ENCODE measurements at places on chromosomes 12 and 14. TPM values are rescaled to one million over a fixed set of nuclear protein-coding genes. Genes with fewer than 3 reads are reported as not detected.

DNA sequence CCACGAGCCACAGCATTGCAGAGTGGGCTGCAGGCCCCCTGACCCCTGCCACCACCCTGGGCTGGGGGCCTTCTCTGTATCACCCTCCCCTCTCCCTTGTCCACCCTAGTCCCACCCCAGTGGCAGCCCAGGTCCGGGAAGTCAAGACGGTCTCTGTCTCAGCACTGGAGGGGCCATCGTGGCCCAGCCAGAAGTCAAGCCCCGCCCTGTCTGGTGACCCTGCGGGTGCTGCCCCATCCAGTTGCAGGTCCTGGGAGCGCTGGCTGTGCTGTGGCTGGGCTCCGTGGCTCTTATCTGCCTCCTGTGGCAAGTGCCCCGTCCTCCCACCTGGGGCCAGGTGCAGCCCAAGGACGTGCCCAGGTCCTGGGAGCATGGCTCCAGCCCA lies 2.7 kb downstream of the PLD4 start:
- no peak for DNase-seq

- no peak for DNase-seq
These were observed 9.2 kb downstream of the TUNAR start for GRCh38 chr14:95885866-95886265.

DNA sequence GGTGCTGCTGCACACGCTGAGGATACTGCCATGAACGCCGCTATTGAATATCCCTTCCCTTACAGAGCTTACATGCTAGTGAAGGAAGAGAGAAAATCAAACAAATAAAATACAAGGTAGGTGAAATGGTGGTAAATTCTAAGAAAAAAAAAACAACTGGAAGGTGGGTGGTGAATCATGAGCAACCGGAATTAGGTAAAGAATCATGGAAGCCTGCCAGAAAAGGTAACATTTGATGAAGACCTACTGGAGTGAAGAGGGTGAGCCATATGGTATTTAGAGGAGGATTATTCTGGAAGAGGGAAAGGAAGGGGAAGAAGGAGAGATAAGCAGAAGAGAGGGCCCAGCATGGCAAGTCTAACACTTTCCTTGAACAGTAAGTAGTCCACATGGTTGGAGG lies 76.1 kb downstream of the LRIG3 start:
- DNase-seq: no peak

DNA sequence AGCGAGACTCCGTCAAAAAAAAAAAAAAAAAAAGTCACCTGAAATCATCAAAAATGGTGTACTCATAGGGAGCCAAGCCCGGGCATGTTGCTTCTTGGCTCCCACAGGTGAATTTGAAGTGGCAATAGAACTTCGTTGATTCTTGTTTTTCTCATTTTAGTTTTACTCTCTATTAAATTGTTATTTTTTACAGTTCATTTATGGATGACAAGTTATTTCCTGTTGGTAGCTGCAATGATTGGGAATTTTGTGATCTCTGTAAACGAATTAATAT lies 1.3 kb downstream of the TM7SF3 start:
- DNase-seq: no peak

DNA sequence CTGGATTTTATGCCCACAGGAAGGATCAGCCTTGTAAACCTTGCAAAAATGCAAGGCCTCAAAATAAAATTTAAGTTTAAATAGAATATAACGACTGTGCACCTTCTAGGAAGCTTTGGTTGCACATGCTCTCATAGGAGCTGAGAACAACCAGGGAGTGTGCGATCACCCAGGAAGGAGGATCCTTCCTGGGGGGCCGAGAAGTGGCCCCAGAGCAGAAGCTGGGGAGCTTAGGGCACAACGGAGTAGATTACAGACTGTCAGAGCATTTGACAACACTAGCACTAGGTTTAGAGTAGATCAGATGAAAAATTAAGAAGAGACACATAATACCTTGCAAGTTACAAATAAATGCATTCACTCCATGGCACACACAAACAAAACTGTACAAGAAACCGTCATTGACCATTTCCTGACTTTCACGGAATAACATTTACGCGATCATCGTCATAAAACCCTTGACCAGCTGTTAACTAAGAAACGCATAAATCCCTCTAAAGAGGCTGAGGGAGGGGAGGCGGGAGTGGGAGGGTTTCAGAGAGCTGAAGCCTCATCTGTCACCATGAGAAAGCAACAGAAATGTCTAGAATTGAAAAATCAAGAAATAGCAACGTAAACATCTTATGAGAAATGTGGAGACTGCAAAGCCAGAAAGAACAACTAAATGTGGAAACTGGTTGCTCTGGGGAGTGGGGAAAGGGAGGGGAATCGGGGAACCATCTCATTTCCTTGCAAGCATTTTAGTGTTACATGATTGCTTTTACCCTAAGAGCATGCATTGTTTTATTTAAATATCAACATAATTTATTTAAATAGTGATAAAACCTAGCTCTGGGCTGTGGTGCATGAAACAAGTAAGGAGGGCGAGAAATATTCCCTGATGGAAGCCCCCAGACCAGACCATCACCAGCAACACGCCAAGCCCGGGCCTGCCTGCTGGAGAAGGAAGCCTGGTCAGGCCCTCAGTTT lies 13.1 kb upstream of the CCDC85C start:
- no peak for DNase-seq

DNA sequence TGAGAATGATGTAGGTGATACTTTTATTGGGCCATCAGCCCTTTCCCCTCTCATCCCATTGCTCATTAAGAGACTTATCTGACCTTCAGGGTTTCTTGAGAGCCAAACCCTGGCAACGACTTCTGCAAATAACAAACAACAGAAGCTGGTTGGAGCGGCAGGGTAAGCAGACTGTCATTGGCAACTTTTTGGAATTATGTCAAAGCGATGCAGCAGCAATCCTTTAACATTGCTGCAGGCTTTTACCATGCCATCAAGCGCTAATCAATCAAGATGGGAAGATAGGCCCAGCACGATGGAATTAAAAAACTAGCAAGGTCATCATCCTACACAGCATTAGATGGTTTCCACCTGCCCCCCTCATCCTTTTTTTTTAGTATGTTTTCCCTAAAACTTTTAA lies 406.1 kb upstream of the PDE3A start:
- no peak for DNase-seq

Gene WBP11
- total RNA-seq: 76.5 TPM

DNA sequence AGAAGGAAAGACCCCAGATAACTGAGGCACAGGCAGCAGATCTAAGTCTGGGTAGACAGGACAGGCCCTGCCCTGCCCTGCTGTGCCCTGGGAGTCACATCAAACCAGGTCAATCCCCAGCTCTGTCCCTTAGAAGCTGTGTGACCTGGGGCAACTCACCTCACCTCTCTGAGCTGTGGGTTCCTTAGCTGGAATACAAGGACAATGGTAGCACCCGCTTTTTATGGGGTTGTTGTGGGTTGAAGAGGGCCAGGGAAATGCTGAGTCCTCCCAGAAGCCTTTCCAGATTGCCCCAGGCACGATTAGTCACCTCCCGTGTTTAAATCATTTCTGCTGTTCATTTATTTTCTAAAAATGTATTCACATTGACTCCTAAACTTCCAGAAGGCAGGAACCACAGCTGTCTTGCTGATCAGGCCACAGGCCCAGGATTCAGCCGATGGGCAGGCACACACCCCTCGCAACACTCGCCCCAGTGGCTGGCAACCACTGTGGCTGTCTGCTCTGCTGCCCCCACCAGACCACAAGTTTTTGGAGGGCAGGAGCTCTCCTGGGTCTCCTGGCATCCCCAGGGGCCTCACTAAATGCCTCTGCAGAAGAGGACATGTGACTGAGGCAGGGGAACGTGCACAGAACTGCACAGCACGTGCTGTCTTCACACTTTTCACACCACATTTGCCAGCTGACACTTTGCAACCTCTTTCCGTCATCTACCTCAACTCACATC lies 3.0 kb downstream of the SELPLG start:
- DNase-seq: no peak

- DNase-seq: no peak
These were observed 34.9 kb downstream of the RAB35 start for GRCh38 chr12:120081641-120082040.

- DNase-seq: no peak
These were observed 27.9 kb downstream of the BORCS5 start for GRCh38 chr12:12384571-12385340.

GRCh38 chr12:127555071-127555470 lies 711.9 kb upstream of the TMEM132C start:
- DNase-seq: no peak

- no peak for DNase-seq
These were observed 12.0 kb downstream of the C12orf75 start for GRCh38 chr12:105342464-105342863.

Gene MSRB3
- total RNA-seq: 1.2 TPM

DNA sequence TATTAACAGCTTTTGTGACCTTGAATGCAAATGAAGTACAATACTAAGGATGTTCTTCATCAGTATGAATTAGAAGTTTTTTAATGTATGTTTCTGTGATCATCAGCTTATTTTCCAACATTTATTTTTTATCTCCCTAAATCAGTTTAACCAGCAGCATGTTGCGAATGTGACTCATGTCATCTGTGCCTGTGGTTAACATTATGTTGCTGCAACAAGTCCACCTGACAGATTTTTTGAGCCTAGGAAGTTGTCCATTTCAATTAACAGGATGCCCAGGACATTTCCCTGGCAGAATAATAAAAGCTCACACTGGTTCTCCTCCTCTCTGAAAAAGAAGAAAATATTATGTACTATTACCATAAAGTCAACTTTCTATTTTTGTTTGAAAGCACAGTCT lies 155.5 kb downstream of the SYT1 start:
- no peak for DNase-seq

All from GM12878 (cell line).